ENCODE measurements at places on chromosomes 2 and 18.

- no peak for DNase-seq
Observed at GRCh38 chr2:134083548-134083947, 170.3 kb upstream of the MGAT5 start.

GRCh38 chr2:23235736-23236135 is 149.2 kb upstream of the KLHL29 start:
- DNase-seq: no peak

DNA sequence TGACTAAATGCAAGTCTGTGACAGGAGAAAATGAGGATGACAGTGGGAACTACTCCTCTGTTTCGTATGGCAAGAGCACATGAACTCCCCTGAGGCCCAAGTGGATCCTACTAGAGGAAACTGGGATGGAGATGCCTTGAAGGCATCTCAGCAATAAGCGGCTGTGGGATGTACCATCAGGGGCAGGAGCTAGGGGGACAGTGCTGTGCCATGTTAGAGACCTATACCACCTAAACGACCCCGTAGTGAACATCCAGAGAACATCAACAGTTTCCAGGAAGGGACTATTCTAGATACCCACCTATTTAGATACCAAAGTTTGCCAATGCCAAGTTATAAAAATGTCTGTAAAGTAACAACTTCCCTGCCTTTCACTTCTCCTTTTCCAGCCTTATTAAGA is 860.8 kb upstream of the ACVR2A start:
- no peak for DNase-seq

DNA sequence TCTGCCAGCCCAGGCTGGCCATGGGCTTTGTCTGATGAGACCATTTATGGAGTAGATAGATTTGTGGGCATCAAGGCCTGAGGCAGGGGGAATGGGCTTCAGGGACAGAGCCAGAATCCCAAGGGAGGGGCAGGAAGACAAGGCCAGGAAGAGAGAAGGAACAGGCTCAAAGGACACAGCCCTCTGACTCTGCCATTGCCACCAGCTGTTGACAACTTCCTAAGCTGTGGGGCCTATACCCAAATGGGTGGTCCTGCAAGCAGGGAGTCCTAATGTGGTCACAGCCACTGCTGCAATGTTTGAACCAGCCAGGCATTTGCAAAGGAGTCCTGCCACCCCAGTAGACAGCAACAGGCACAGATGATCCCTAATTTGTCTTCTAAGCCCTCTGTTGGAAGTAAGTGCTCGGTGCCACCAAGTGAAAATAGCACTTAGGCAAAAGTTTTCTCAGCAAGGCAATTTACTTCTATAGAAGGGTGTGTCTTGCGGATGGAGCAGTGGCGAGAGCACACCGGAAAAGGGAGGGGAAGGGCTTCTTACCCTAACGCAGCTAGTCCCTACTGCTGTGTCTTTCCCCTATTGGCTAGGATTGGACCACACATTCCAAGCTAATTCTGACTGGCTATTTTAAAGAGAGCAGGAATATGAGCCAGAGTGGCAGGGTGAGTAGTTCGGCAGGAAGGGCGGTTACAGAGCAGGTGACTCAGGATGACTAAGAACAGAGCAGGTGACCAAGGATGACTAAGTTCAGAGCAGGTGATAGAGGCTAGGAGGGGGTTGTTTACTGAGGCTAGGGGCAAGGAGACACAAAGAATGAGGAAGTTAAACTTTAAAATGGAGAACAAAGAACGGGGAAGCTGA is 47.2 kb downstream of the C1QL2 start:
- DNase-seq: no peak

DNA sequence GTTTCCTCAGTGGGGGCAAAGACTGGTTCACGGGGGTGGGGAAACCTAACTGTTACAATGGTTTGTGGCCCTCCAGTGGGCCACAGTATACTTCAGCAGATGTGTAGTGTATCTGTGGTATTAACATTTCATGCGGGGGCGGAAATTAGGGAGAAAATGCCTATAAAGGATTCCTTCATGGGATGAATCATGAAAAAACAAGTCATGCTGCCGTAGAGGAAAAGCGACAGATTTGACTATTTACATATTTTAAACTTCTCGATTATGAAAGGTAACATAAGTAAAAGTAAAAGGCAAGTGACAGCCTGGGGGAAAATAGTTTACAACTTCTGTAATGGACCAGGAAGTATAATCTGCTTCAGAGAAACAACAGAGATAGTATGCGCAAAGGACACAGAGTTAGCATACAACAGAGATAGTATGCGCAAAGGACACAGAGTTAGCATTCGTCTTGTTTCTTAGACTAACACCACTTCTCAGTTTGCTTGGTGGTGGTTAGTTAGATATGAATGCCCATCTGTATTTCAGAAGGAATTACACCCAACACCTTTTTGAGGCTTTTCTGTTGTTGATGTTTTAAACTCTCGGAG is 41.1 kb downstream of the MRPS9 start:
- DNase-seq: no peak

DNA sequence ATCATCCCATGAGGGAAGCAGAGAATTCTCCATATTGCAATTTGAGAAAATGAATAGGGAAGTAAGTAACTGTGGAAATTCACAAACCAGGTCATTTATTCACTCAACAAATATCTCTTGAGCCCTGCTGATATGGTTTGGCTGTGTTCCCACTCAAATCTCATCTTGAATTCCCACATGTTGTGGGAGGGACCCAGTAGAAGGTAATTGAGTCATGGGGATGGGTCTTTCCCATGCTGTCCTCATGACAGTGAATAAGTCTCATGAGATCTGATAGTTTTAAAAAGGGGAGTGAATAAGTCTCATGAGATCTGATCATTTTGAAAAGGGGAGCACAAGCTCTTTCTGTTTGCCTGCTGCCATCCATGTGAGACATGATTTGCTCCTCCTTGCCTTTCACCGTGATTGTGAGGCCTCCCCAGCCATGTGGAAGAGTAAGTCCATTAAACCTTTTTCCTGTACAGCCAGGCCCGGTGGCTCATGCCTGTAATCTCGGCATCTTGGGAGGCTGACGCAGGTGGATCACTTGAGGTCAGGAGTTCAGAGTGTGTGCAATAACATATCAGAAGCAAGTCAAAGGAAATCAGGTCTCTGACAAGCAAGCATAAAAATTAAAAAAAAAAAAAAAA is 193.2 kb downstream of the NDUFA10 start:
- no peak for DNase-seq

DNA sequence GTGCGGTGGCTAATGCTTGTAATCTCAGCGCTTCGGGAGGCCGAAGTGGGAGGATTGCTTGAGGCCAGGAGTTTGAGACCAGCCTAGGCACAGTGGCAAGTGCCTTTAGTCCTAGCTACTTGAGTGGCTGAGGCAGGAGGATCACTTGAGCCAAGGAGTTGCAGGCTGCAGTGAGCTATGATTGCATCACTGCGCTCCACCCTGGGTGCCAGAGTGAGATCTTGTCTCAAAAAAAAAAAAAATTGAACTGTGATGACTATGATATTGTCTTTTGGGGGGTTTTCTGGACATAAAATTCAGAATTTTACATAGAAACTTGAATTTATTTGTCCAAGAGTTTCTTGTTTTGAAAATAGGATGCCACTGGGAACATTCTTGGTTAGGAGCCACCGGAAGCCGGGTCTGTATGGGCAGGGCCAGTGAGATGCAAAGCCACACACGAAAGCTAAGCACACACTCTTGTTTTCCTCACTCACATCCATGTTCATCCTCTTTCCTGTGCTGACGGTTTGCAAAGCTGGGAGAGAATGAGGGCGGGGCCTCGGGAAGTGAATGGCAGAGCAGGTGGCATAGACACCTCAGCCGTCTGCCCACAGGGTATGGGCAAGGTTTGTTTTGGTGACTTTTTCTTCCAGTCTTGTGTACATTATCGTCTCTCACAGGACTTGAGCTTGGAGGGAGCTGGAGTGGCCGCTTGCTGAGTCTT is 12.6 kb downstream of the AGAP1 start:
- DNase-seq: no peak

- no peak for DNase-seq
Observed at GRCh38 chr18:48566589-48566988, 27.8 kb downstream of the CTIF start.

DNA sequence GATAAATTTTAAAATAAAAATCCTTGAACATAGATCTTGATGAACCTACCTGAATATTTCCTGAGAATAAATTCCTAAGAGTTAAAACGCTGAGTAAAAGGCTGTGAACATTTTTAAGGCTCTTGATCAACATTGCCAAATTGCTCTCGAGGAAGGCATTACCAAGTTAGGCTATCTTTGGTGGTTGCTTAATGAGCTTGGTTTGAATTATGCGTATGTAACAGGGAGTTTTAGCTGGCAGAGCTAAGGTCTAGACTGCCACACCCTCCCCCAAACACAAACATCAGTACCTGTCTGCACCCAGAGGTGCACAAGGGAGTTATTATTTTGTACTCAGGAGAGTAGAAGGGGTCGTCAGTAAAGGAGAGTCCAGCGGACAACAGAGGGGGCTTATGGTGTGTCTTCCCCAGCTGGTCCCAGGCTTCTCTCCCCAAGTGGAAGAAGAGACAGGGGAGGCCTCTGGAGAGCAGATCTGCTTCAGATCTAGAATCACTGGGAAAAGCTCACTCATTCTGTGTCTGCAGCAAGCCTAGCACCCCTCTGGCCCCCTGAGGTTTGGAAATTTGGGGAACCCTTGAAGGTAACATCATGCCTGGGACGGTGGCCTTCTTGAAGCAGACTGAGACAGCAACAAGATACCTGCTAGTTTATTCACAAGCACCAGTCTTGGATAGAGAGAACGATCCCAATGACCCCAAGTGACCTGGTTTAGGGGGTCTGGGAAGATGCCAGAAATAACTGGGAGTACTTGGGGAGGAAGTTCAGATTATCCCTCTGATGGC is 197.2 kb upstream of the ID2 start:
- no peak for DNase-seq

DNA sequence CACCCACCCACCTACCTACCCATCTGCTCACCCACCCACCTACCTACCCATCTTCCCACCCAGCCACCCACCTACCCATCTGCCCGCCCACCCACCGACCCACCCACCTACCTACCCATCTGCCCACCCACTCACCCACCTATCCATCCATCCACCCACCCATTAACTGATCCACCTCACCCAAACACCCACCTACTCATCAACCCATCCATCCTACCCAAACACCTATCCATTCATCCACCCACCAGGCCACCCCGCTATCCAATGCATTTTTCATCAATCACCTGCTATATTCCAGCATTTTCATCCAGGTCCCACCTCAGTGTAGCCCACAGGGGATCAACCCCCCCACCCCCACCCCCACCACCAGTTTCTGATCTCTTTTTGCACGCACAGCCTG is 121.8 kb downstream of the GLI2 start:
- DNase-seq: no peak

- DNase-seq: no peak
Observed at GRCh38 chr18:48157956-48158355, 227.5 kb upstream of the SMAD2 start.

- no peak for DNase-seq
Observed at GRCh38 chr2:197873293-197873701, 68.9 kb downstream of the PLCL1 start.

DNA sequence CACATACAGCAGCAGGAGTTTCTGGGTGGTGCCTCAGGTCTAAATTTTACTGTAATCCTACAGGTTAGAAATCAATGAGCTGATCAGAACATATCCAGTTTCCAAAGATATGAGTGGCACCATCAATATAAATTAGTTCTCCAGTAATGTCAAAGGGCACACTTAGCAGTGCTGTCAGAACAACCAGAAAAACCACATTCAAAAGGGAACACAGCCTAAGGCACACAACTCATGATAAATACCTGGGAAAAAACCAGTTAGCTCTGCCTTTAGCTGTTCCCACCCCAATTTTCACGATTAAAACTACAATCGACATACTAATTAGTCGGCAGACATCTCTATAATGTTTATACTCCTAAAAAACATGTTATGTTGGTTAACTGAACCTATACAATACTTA is 31.5 kb downstream of the ATP8B1 start:
- no peak for DNase-seq

DNA sequence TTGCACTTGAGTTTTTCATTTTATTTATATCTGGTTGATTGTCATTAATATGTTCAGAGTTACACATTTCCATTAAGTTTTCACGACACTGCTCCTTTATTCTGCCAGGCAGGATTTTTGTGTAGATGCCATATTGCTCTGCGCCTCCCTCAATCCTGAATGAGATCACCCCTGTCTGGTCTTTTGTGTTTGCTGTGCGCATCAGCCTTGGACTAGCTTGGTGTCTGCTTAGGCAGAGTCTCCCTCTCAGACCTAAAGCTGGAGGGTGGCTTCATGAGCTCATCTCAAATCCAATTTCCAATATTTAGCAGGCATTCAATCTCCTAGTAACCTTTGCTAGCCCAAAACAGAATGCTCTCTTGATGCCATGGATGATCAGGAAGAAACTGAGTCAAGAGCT is 137.4 kb downstream of the SMAD7 start:
- DNase-seq: no peak

DNA sequence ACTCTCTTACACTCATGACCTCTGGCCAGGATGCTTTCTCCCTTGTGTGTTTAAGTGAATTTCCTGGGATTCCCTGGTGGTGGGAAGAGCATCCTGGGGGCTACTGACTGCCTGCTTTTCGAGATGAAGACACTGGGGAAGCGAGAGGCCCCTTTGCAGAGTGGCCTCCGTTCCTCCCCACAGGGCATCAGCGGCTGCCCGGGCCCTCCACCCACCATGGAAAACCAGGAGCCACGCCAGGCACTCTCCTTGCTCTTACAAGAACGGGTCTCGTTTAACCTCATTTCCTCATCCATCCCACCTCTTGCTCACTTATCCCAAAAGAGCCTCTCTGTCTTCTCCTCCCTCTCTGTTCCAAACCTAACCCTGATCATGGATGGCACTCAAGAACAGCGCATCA is 17.8 kb downstream of the CHST10 start:
- no peak for DNase-seq

DNA sequence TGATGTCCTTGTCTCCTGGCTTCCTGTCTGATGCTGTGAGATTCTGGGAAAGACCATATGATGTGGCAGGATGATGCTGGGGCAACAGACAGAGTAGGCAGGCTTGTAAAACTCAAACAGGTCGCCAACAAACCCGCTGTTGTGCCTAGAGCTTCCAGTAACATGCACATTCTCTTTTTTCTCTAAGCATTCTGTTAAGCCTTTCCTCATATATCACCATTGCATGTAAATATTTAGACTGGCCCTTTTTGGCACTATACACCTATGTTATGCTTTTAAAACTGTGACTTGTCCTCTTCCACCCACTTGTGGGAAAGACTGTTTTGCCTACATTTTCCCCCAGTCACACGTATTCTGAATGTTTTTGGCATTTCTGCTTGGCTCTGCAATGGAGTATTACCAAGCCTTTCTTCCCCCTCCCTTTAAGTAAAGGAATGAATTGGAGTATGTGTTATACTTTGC is 250.4 kb upstream of the TANK start:
- DNase-seq: no peak

DNA sequence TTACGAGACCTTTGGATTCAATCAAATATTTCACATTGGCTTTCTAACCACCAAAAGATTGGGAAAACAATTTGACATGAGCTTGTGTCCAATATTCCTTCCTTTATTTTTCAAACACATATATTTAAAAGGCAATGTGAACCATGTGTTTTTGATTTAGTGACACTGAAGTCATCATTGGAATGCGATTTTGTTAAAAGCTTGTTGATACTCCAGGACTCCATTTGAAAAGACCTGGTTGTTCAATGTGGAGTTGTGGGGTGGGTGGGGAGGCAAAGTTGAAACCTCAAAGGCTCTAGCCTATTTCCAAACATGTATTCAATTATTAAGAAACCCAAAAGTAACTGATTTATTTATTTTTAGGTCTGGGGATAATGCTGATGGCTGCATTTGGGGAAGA is 114.1 kb upstream of the TRIB2 start:
- no peak for DNase-seq

GRCh38 chr2:178208817-178209216 is 14.5 kb downstream of the OSBPL6 start:
- no peak for DNase-seq

- no peak for DNase-seq
Observed at GRCh38 chr18:63871836-63872235, 15.7 kb upstream of the SERPINB2 start.
